ENCODE measurements at places on chromosomes 5 and 9.

DNA sequence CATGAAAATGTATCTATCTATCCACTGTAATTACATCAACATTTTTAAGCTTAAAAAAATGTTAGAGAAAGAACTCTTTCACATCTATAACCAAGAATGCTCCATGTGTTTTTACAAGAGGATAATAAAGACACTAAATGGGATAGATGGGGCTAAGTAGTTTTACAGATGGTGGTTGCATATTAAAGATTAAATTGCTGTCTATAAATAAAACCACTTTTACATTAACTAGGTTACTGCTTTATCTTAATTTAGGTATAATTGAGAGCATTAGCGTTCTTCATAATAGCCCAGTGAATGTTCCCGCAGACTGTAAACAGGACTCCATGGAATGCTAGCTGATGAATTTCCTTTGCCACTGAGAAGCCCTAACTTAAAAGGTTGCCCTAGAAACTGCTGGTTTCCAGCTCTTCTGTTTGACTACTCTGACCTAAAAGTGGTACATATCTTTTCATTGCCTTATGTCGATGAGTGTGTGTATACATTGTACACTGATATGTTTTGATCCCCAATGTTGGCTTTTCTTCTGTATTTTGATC lies 117.9 kb downstream of the SGCD start:
- no peak for DNase-seq

DNA sequence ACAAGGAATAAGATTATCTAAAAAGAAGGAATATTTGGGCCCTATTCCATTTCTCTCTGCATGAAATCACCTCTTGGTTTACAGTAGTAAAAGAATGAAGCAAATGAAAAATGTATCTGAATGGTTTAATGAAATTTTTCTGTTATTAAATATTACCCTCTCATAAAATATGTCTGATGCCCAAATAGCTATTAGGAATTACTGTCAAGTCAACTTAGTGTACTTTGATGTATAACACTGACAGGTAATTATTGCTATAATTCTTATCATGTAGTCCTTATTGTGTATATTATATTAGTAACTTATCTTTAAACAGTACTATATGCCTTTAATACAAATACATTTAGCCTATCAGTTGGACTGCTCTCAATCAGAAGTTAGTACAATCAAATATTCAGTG lies 8.4 kb downstream of the MYOT start:
- DNase-seq: no peak

DNA sequence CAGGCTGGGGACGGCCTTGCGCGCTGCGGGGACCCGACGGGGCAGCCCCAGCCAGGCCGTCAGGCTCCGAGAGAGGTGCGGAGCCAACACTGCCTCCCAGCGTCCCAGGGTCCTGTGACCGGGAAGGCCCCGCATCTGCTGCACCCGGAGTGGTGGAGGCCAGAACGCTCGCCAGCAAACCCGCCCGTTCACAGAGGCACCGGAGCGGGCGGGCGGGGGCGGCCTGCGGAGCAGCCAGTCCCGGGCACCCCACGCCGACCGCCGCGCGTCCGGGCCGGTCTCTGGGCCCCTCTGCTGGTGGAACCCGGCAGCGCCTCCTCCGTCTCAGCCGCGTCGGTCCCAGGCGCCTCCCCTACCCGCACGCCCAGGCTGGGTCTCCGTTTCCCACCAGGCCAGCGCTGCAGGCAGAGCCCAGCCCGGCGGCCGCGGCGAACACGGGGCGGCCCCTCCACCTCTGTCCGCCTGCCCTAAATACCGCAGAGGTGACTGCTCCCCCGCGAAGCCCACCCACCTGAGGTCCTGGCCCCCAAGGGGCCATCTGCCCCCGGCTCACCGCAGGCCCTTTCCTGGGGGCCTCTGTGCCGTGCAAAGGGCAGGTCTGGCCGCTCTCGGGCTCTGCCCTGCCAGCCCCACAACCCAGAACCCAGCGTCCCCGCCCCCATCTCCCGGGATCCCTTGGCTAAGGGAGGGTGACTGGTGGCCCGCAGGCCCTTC lies 15.9 kb downstream of the EXD3 start:
- no peak for DNase-seq

- no peak for DNase-seq
Measured at GRCh38 chr9:92671323-92671722, 1.4 kb upstream of the IPPK start.

DNA sequence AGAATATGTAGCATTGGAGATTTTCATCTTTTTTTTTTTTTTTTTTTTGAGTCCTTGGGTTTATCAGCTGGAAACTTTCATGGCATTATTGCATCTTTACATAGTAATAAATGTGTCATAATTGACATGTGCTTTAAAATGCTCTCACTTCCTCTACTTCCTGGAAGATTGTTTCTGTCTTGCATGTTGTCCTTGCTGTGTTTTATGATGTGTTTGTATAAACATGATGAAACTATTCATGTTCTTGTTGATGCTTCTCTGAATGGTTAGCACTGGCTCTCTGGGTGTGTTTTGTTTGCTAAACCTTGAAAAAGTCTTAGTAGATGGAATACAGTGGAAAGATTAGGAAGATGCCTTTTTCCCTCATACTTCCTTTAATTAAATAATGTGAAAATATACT lies 87.9 kb downstream of the IQGAP2 start:
- no peak for DNase-seq

All from NK-92 treated with Interleukin-12 subunit alpha and Interleukin-12 subunit beta, amount 100 ng/mL, for 24 hours (cell line).